ENCODE measurements at places on chromosomes 5 and 9.

DNA sequence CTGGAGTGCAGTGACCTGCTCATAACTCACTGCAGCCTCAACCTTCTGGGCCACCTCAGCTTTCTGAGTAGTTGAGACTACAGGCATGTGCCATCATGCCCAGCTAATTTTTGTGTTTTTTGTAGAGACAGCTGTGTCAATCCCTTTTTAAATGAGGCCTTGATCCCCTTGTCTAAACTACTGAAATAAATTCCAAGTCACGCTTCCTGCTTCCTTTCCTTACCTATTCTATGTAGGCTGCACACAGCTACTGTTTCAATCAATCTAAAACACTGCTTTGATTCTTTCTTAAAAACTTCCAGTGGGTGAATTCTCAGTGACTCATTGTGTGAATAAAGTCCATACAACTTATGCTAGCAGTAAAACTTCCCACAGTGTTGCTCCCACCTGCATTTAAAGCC lies 2.9 kb upstream of the C7 start:
- no peak for DNase-seq

DNA sequence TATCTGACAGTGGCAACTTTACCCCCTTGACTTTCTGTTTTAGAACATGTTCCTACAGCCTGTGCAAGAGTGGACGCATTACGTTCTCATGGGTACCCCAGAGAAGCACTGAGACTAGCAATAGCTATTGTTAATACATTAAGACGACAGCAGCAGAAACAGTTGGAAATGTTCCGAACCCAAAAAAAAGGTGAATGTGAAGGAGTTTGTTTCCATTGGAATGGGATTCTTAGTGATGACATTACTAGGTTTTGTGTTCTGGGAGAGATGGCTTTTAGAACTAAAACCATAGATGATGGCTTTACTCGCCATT lies 194.1 kb downstream of the ZSWIM6 start:
- DNase-seq = no peak

GRCh38 chr5:146716636-146717035 lies 161.9 kb downstream of the PPP2R2B start:
- DNase-seq = no peak

GRCh38 chr5:84080908-84081307 lies 303.8 kb downstream of the EDIL3 start:
- no peak for DNase-seq

DNA sequence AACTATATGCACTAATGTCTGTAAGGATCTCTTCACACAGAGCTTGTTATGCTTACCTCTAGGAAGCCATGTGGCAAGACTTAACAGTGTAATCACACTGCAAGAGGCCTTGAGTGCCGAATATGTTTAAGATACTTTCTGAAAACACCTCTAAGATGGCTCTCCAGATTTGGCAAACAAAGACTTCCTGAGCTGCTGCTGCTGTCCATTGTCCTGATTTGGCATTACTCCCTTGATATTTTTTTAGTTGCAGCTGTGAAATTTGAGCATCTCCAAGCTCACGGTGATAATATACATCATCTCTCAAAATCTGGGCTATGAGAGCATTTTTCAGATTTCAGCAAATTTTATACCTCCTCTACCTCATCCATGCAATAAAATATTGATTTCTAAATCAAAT lies 384.5 kb upstream of the CDH6 start:
- no peak for DNase-seq

DNA sequence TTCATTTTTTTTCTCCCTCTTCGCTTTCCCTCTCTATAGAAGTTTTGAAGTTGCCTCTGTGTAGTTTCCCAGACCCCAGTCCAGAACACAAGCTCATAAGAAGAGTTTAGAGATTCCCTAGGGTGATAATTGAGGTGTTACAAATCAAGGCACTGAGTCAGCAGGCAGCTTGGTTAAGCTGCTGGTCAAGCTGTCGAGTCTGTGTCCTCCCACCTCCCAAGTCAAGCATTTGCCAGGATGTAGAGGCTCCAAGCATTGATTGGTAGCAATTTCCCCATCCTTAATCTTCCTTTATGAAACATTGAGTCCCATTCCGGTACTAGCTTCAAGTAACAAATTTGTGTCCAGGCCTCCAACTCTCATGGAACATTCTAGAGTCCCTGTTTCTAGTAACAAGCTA lies 47.5 kb upstream of the SLC1A1 start:
- DNase-seq = no peak

- DNase-seq = no peak
Measured at GRCh38 chr5:6943197-6944112, 230.2 kb downstream of the TENT4A start.

- DNase-seq = no peak
Measured at GRCh38 chr5:122965111-122965510, 71.4 kb downstream of the PPIC start.

- DNase-seq = no peak
Measured at GRCh38 chr9:133673258-133673655, 37.1 kb downstream of the DBH start.

- no peak for DNase-seq
Measured at GRCh38 chr5:110021251-110021650, 331.5 kb downstream of the MAN2A1 start.

DNA sequence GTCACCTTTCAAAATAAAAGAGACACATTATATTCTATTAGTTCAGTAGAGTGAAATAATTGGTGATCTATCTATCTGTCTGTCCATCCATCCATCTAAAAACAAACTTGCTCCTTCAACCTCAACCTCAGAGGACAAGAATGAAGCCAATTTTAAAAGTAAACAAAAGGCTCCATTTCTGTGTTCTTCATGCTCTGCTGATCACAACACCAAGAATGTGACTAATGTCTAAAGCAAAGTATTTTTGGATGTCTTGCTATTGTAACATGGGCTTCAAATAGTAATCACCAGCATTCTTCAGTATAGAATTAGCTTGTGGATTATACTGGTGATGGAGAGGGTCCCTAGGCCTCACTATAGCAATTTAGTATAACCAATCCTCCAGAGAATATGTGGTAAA lies 1304.4 kb downstream of the MAT2B start:
- no peak for DNase-seq

- no peak for DNase-seq
Measured at GRCh38 chr9:109767404-109767803, 12.6 kb upstream of the PALM2AKAP2 start.

GRCh38 chr5:73630765-73631164 lies 4.8 kb downstream of the ARHGEF28 start:
- no peak for DNase-seq
